ENCODE measurements at places on chromosomes 5 and 9.

DNA sequence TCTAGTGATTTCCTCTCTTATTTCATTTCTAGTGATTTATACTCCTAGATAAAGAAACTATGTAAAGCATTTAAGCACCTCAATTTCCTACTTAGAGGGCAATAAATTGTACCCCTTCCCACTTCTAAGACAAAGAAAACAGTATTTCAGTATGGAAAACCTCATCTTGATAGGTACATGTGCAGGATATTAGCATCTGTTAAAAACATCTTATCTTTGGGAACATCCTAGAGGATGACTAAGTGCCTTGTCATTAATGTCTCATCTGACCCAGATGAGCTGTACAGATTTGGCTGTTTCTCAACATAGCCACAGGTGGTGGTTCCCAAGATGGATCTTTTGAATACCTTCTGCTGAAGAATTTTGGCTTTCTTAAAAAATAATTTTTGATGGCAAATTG, 5.7 kb downstream of the MEGF10 start:
- no peak for DNase-seq

DNA sequence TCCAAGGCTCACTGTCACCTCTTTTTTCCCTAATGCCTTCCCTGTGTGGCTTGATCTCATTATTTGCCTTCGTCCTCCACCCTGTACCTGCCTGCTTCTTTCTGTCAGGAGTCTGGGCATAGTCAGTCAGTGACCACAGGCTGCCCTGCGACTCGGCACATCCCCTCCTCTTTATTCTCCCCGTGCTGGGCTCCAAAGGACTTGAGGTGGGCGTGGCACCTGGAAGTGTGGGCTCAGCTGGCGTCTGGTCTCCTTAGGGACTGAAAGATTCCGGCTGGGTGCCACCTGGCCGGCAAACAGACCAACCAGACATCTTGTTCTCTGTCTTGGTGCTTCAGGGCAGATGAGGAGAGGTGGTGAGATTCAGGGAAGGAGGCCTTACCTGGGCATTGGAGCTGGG, 29.6 kb upstream of the PRDM12 start:
- DNase-seq, result no peak

- no peak for DNase-seq
Observed at GRCh38 chr9:119318371-119318770, 50.9 kb downstream of the BRINP1 start.

- DNase-seq, result no peak
Observed at GRCh38 chr5:112467485-112467884, 48.4 kb upstream of the EPB41L4A start.

- DNase-seq, result no peak
Observed at GRCh38 chr9:120854596-120855327, 12.0 kb upstream of the PSMD5 start.

DNA sequence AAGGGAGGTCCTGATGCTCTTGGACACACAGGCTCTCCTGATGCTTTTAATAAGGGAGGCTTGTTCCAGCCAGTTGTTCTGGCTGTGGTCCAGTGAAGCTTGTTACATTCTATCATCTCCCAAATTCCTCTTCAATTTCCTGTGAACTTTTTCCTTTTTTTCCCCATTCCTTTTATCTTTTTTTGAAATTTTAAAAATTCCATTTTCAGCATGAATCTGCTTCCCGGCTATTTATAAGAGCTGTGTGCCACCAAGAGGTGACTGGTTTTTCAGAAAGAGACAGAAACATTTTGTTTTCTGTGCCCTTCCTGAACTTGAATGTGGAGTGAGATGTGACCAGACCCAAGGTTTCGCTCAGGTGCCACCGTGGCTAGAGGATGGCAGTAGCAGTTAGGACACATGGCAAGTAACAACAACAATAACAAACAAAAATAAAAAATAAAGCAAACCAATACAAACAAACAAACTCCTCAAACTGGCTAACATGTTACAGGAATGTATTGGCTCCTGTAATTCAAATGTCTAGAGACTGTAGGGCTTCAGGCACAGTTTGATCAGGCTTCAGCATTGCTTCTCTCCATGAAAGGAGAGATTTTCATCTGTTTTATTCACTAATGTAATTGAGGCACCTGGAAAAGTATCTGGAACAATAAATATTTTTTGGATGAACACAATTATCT, 121.1 kb downstream of the BOD1 start:
- no peak for DNase-seq

GRCh38 chr5:102918986-102919610, 164.0 kb downstream of the PAM start:
- no peak for DNase-seq

- no peak for DNase-seq
Observed at GRCh38 chr9:130078547-130078946, 24.8 kb downstream of the GPR107 start.

DNA sequence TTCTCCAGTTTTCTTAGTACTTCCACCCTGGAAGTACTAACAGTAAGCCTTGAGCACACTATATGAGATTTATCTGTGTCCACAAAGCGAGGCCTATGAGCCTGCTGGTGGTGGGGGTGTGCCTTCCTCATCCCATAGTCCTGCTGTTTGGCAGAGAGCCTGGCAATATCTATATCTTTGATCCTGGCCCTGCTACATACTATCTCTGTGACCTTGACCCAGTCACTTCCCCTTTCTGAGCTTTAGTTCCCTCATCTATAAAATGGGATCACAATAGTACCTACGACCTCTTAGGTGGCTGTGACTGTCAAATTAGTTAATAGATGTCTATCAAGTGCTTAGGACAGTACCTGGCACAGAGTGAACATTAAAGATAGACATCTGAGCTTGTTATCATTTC, 114.6 kb upstream of the SAP30L start:
- DNase-seq, result no peak

DNA sequence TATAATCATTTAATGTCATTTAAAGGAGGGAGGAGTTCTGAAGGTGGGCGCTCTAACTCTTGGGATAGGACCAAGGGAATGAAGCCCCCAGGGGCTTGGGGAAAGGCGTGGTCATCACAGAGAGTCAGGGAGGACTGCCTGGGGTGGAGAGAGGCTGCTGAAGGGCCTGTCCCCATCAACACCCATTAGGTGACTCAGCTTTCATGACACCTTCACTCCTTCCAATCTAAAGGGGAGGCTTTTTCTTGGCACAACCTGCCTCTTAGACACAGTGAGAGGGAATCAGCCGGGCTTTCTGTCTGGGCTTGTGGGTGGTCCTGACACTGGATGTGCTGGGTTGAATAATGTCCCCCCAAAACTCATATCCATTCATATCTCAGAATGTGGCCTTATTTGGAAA, 31.4 kb upstream of the ANKRD33B start:
- no peak for DNase-seq

- DNase-seq, result no peak
Observed at GRCh38 chr5:168327994-168328393, 36.5 kb downstream of the WWC1 start.

GRCh38 chr9:12699529-12699928, 6.3 kb downstream of the TYRP1 start:
- no peak for DNase-seq

GRCh38 chr5:90495146-90495545, 20.5 kb downstream of the POLR3G start:
- no peak for DNase-seq

DNA sequence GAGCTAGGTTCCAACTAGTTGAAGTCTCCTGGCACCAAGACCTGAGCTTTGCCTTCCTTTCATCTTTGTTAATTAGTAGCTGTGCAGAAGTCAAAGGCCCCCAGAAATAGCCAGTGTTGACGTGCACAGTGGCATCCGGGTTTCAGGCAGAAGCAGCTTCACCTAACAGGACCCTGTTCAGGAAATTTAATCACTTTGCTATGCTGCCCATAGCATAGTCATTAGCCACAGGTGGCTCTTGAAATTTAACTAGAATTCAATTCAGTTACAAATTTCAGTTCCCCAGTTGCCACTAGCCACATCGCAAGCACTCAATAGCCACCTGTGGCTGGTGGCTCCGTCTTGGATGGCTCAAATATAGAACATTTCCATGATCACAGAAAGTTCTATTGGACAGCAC, 179.1 kb downstream of the GOLPH3 start:
- DNase-seq, result no peak

- DNase-seq, result no peak
Observed at GRCh38 chr5:54620141-54620933, 102.8 kb downstream of the SNX18 start.

GRCh38 chr9:107612136-107612535, 122.6 kb upstream of the KLF4 start:
- DNase-seq, result no peak

GRCh38 chr5:141848744-141849414, 29.3 kb downstream of the PCDH1 start:
- DNase-seq, result peak; percentile 67

DNA sequence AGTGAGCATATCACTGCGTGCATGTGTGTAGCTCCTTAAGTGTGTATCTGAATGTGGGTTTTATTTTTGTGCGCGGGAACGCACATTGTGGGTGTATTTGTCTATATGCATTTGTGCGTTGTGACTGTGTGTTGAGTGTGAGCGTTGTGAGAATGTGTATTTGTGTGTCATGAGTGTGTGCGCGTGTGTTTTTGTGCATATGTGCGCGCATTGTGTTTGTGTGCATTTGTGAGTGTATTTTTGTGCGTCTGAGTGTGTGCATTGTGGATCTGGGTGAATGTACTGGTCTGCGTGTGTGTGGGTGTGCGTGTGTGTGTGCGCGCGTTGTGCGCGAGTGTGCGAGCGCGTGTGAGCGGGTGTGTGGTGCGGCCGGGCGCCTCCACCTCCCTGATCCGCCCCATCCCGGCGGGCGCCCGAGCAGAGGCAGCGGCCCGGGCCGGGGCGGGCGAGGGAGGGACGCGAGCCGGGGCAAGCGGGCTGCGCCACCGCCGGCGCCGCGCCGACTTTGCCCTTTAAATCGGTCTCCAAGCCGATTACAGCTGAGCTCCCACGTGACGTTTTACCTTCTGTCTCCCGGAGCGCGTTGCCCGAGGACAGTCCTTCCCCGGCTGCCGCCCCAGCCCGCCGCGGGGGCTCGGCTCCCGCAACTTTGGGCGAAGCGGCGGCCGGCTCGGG, at the start of gene RASGRF2:
RASGRF2 (plus strand) TSS at position 596 of the 675 bp plus-strand sequence. CDS start 376 bp downstream, outside the sequence.
- DNase-seq, result peak; percentile 70

GRCh38 chr5:181218795-181219124, 4.3 kb upstream of the TRIM41 start:
- DNase-seq, result no peak

GRCh38 chr5:77958642-77959330, 182.6 kb upstream of the TBCA start:
- DNase-seq, result no peak

DNA sequence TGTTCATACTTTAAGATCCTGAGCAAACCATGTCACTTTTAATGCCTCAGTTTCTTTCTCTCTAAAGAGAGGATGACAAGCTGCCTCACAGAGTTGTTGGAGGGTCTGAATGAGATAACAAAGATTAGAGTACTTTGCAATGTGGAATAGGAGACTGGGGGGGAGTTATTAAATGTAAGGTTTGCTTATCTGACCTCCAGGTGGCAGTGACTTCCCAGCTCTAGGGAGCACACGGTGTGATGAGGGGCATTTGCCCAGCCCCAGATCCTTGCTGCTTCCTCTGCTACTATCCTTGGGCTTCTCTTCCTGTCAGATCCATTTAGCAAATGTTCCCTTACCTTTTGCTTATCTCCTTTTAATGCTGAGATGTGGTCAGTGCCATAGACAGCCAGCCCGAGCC, 30.7 kb downstream of the ENHO start:
- DNase-seq, result no peak

DNA sequence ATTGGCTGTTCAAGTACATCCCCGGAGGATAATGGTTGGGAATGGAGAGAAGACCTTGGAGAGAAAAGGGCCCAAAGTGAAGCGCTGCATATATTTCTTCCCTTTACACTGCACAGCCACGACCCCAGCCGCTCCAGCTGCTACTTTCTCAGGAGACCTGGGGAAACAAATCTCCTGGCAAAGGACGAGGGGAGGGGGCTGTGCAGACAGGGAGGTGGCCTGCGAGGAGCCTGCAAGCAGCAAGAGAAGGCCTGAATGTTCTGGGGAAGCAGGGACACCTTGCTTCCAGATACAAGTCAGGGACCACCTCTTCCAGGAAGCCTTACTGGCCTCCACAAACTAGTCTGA, 739 bp upstream of the PDLIM4 start:
- no peak for DNase-seq

DNA sequence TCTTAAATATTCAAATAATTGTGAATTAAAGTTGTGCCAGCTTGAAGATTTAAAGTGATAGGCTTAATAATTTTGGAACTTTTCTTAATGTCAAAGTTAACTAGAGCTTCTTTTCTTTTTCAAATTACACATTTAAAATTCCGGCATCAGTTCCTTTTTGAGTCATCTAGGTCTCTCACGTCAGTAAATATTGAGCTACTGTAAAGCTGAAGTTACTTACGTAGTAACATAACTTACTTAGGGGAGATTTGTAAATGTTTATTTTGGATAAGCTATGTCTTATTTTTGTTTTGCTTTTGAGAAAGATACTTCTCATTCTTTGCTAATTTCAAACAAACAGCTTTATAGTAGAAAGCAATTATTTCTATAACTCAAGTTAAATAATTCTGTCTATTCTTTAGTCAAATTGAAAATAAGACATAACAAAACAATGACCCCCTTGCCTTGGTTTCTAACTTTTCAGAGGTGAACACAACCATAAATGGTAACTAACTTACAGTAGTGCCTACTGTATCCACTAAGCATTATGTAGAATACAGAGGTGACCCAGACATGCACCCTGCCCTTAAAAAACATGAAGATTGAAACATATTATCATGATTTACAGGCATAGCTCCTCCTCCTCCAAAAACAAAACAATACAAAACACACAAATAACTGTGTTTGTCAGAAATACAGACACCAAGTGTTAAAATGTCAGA, 29.8 kb downstream of the CD274 start:
- no peak for DNase-seq

DNA sequence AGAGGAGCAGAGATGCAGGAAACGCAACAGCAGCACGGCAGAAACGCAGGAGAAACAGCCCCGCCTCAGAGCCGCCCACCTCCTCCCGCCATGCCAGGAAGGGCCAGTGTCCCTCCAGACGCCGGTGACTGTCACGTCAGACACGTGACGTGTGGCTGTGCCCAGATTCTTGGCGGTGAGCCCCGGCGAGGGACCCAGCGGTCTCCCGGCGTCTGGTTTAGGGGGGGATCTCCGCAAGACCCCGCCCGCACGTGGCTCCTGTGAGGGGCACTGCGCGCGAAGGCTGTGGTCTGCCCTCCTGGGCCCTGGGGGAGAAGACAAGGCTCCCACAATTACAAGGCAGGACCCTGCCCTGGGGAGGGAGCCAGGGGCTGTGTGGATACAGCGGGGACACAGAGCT, 2.4 kb upstream of the LCN8 start:
- DNase-seq, result no peak

DNA sequence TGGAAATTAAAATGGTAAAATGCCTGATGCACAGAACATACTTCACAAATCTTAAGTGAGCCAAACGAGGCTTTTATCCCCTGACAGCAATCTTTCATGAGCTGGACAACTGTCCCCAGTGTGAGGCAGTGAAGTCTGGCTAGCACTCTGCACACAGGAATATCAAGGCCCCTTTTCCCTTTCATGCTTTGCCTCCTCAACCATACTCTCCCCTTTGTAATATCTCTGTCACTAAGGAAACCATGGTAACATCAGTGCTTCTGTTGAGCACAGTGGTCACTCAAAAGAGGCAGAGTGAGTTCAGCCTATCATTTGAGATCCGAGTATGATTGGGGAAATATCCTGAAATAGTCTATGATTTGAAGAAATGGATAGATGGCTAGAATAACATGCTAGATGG, 318.3 kb downstream of the ENC1 start:
- DNase-seq, result no peak

GRCh38 chr5:91929522-91929817, 546.4 kb upstream of the ARRDC3 start:
- no peak for DNase-seq

Measured in stimulated activated CD4-positive, alpha-beta T cell treated with anti-CD3 and anti-CD28 coated beads, Interleukin-15, amount 100 ng/mL, for 24 hours (primary cell).